ENCODE measurements at places on chromosomes 7 and 10. TPM values are rescaled to one million over a fixed set of nuclear protein-coding genes. Genes with fewer than 3 reads are reported as not detected.
A peak's percentile ranks its signal among the peaks of the same experiment; 100 is the strongest.

GRCh38 chr10:75427951-75428350 lies 3.5 kb upstream of the LRMDA start:
- DNase-seq = no peak

DNA sequence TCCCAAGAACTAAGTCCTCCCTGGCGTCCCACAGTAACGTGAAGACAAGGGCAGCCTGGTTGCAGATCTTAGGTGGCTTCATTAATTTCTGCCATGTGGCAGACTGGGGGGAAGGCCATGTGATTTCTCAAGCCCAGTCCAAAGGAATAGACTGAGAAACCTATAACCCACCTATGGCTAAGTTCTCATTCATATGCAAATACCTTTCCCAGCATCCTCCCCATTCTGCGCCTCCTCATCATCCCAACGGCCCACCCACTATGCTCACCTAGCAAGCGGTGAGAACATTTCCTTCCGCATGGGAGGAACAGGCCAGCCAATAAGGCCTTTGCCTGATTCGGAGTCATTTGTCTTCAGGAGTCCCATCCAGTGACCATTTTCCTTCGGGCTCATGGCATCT lies 8.2 kb upstream of the CLEC2L start:
- DNase-seq = peak; percentile 71

- no peak for DNase-seq
Observed at GRCh38 chr7:44411306-44411705, 79.2 kb downstream of the NUDCD3 start.

- no peak for DNase-seq
Observed at GRCh38 chr10:78210548-78210947, 176.9 kb downstream of the RPS24 start.

GRCh38 chr7:55591282-55591931 lies 19.1 kb upstream of the VOPP1 start:
- DNase-seq = peak; percentile 6

DNA sequence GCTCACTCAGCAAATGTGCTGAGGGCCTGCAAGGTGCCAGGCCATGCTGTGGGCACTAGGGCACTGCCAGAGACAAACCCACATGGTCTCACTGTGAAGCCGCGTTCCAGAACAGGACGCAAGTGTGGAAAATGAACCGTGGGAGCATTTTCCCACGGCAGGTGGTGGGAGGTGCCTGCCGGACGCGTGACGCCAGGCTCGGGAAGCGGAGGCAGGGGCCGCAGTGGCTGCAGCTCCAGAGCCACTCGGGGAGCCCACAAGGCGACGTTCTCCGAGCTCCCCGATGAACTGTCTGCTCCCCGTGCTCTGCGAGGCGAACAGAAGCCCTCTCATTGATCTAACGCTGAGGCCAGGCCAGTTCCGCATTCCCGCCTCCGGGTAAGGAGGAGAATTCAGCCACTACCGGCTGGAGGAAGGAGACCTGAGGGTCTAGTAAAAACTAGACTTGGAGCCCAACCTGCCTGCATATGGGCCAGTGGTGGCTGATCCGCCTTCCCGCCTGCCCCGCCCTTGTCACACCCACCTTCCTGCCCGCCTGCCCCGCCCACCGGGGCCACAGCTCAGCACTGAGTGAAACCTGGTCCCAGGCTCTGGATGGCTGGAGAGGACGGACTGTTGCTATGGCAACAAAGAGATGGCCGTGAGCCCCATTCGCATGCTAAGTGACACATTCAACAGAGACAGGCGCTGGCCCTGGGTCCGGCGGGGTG lies 13.1 kb downstream of the ADGRA1 start:
- peak; percentile 98 for DNase-seq

DNA sequence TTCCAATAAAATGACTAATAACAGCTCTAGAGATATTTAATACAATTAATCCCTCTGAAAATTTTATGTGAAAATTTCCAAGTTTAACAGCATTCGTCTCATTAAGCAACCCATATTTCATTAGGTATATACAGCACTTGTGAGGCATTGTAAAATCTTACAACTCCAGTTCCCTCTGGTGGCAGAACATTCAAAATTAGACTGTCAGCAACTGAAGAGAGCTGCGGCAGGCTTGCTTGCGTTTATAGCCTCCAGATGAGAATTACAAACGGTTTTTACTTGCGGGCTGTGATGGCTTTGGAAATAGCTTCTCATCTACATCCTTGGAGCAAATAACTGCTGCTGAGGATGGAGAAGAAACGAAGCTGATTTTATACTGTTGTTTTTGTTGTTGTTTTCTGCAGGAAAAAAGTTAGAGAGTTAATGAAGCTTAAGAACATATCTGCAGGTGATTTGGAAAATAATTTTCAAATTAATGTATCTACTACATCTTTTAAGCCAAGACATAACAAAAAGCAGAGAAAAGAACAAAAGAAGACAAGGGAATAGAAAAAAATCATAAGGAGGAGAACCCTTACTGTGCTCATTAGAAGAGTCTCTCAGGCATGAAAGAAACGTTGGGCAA lies 171.3 kb downstream of the MAGI2 start:
- no peak for DNase-seq

- DNase-seq = no peak
Observed at GRCh38 chr10:43417950-43418768, 9.2 kb upstream of the HNRNPF start.

GRCh38 chr10:3873728-3874461 lies 88.9 kb upstream of the KLF6 start:
- DNase-seq = peak; percentile 41

GRCh38 chr10:67783606-67784294 lies 54.2 kb downstream of the DNAJC12 start:
- no peak for DNase-seq

- DNase-seq = peak; percentile 55
Observed at GRCh38 chr7:27745064-27745583, 5.2 kb downstream of the TAX1BP1 start.

DNA sequence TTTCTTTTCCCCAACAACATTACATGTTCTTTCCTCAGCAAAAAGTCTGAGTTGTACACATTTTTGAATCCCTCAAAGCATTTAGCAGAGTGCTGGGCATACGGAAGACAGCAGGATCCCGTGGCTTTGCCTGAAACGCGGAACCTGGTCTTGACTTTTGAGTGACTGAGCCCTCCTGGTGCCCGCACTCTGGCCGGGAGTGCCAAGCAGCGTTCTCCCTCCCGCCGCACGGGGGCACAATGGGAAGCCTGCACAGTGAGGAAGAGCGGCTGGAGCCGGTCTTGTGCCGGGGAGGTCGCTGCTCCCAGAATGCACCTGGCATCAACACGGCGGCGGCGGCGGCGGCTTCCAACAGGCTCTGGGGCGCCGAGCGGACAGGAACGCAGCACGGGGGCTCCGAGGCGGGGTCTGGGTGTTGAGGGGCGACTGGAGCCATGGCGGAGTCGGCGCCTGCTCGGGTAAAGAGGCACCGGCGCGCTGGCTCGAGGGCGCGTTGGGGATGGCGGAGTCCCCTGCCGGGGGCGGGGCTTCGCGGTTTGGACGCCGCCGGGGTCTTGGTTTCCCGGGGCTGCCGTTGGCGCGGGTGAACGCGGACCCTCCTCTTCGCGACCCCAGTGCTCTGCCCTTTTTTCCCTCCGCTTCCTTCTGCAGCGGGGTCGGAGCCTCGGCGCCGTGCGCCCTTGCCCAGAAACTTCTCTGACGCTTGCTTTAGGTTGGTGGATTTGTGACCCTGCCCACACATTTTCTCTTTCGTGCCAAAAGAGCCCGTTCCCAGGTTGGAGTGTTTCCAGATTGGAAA lies at the start of gene ZNF212:
Gene ZNF212, plus strand, starts transcription at position 307 of the 799 bp plus-strand sequence. Its CDS starts 128 bp downstream, at position 435.
- peak; percentile 98 for DNase-seq

DNA sequence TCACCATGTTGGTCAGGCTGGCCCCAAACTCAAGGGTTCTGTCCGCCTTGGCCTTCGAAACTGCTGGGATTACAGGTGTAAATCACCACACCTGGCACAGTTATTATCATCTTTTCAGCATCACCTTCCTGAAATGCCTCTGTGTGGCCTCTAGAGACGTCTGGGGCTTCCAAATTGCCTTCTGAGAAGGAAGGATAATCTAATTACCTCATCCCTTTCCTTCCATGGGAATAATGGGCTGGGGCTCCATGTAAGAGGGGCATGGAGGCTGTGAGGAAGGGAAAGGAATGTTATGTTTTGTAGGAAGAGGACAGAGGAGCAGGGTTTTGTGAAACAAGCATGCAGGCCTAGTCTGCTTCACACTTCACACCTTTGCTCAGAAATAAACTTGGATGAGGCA lies 22.2 kb upstream of the PODXL start:
- DNase-seq = peak; percentile 38

GRCh38 chr10:57333880-57334279 lies 933.8 kb downstream of the IPMK start:
- DNase-seq = no peak

DNA sequence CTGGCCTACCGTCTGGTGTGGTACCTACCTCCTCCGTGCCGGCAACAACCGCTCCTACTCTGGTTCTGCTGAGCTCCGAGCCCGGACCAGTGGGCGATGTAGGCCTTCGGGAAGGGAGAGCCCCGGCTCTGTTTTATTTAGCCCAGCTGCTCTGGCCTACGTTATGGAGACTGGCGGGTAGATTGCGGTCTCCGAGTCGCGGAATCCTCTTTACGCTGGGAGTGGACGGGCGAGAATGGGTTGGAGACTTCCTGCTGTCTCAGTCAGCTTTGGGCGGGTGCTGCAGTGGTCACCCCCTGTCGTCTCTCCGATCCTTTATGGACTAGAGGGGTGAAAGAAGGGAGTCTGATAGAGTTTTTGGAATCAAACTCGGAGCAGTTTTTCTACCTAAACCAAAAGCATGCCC lies 406 bp downstream of the CBLL1 start:
- DNase-seq = no peak

GRCh38 chr7:85074-85882 lies 107.1 kb upstream of the FAM20C start:
- DNase-seq = peak; percentile 59

GRCh38 chr7:20193242-20193777 lies 23.9 kb downstream of the MACC1 start:
- DNase-seq = no peak

The AKR1C2 gene
- total RNA-seq = 0.11 TPM

The HELLS gene
- total RNA-seq = 187 TPM

The RHEB gene
- 119 TPM for total RNA-seq

The FAM241B gene
- 8.4 TPM for total RNA-seq

The ATP5MK gene
- total RNA-seq = 339 TPM

The RPEL1 gene
- not detected for total RNA-seq

The MBL2 gene
- not detected for total RNA-seq

The PDK4 gene
- total RNA-seq = 0.62 TPM

The GSAP gene
- total RNA-seq = 4.3 TPM

The CDK6 gene
- total RNA-seq = 32.1 TPM

Data from H7 (cell line).